ENCODE measurements at places on chromosomes 5 and 9.

- no peak for DNase-seq
These were observed 19.9 kb downstream of the PRRX2 start for GRCh38 chr9:129685220-129685932.

GRCh38 chr9:98236901-98237487, 18.5 kb downstream of the TBC1D2 start:
- DNase-seq = no peak

DNA sequence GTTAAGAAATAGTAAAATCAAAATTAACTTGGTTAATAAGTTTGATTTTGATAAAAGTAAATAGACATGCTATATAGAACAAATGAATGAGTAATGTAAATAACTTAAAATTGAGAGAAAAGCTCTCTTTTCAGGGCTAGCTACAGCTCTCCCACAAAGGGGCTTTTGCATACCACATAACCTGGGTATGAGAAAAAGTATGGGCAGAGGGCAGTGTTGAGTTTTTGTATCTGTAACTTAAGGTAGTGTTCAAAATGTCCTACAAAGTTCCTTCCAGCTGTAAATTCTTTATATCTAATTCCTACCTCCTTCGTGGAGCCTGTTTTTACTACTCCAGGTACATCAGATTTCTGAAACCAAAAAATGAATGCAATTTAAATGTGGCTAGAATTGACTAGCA, 18.9 kb upstream of the TTC33 start:
- DNase-seq = no peak

DNA sequence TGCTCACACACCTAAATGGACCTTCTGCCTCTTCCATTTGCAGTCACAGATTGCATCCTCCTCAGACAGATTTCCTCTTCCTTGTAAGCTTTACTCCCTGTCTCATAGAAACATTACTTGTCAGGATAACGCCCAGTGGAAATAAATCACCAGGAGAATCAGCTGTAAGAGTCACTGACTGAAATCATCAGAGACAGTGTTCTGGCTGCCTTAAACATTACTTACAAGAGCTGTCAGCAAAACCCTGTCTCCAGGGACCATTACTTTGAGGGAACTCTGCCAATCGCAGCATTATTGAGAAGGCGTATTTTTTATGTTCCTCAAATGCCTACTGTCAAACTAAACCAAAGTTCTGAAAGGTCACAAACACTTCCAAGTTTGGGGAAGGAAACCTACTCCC, 5.9 kb downstream of the DPYSL3 start:
- no peak for DNase-seq

GRCh38 chr5:43615445-43616184, 12.6 kb downstream of the NNT start:
- DNase-seq = no peak

- no peak for DNase-seq
These were observed 75.6 kb downstream of the LRSAM1 start for GRCh38 chr9:127526655-127527559.

GRCh38 chr9:114282104-114282485, 40.8 kb upstream of the ORM1 start:
- no peak for DNase-seq

DNA sequence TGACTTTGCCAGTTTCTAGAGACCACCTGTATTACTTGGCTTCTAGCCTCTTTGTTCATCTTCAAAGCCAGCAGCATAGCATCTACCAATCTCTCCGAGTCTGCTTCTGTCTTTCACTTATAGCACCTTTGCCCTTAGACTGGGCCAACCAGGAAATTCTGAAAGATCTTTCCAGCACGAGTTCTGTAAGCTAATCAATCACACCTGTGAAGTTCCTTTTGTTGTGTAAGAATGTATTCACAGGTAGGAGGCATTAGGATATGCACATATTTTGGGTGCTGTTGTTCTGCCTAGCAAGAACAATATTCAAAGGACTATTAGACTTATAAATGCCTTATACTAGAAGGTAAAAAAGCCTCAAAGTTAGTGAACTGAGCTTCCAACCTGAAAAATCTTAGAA, 232.1 kb downstream of the CDH12 start:
- DNase-seq = no peak

DNA sequence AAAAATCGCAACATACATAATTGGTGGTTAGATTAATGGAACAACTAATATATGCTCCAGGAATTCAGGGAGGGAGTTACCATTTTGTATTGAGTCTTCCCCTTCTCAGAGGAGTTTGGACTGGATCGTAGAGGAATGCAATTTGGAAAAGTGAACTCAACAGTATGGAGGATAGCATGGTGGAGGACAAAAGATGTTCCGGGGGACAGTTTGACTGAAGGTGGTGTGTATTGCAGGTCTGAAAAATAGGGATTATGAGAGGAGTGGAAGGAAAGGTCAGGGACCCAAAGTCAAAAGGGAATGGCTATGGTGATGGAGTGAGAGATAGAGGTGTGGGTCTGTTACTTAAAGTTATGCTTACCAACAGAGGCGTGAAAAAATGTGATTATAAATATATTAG, 1.5 kb downstream of the DNAJC21 start:
- DNase-seq = no peak

- DNase-seq = no peak
These were observed 119.7 kb upstream of the CCDC152 start for GRCh38 chr5:42636946-42637345.

Data from activated gamma-delta T cell treated with Interleukin-2 at 50 U/mL for 16 hours (primary cell).